ENCODE measurements at places on chromosomes 3 and 15. TPM values are rescaled to one million over a fixed set of nuclear protein-coding genes. Genes with fewer than 3 reads are reported as not detected.

Gene FAM81A
- 4.2 TPM for total RNA-seq

Gene TGM4
- total RNA-seq = not detected

Gene ARGFX
- total RNA-seq = not detected

Gene ANKUB1
- not detected for total RNA-seq

Gene MYH15
- 0.20 TPM for total RNA-seq

Gene EFCAB12
- total RNA-seq = 4.0 TPM

Gene AMOTL2
- 55.6 TPM for total RNA-seq

Gene C15orf39
- 29.5 TPM for total RNA-seq

Gene CLDN18
- not detected for total RNA-seq

Gene CPN2
- total RNA-seq = not detected

Gene FILIP1L
- total RNA-seq = 9.8 TPM

GRCh38 chr3:56557831-56558170 is 826 bp downstream of the CCDC66 start:
- H3K4me3 ChIP-seq = peak overlapping the region; percentile 99
- peaks cover 21% of the 10 kb centered on the region for H3K27me3 ChIP-seq
- no peak overlapping the region for H3K27ac ChIP-seq
- peaks cover 5% of the 10 kb centered on the region for H3K36me3 ChIP-seq
- peaks cover 23% of the 10 kb centered on the region for H3K4me1 ChIP-seq

DNA sequence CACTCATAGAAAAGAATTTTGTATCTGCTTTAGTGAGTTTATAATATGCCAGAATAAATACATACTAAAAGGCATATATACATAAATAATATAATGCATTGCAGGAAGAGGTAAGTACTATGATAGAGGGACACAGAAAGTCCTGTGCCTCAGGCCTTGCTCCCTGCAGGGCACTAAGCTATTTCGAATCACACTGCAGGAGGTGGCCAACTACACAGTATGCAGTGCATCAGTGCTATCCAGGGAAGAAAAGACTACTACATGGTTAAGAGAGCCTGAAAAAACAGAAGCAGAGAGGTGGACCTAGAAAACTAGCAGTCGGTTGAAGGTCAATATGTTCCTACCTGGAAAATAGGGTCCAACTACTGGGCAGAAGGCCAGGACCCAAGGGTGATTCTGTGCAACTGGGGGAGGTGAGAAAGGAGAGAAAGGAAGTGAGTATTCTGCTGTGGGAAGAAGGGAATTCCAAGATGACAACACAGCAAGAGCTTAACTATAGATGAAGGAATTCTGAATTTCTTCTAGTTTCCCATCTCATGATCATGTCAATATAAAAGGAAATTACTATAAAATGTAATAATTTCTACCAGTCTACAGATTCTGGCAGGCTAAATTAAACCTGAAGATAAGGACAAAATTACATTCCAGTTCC is 218.0 kb downstream of the ZBTB20 start:
- no peaks in the 10 kb centered on the region for H3K27me3 ChIP-seq
- peaks cover 4% of the 10 kb centered on the region for H3K36me3 ChIP-seq
- no peak for DNase-seq
- H3K4me1 ChIP-seq = no peaks in the 10 kb centered on the region
- no peak overlapping the region for H3K27ac ChIP-seq

DNA sequence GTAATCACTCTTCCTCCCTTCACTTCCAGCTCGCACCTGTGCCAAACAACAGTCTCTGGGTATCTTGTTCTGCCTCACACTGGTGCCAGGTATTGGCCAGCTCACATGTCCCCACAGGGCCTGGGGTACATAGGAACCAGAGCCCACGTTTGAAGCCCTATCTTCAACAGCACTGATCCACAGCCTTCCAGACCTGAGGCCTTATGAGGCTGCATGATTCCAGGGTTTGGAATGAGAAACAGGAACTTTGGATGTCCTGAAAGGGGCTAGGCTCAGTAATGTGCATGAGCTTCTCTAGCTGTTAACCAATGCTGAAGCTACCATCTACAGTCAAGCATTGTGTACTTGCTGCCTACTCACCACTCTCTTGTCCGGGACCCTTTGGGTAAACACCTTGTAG is 92.4 kb downstream of the GPR156 start:
- H3K4me1 ChIP-seq = no peaks in the 10 kb centered on the region
- no peak overlapping the region for H3K27ac ChIP-seq
- no peak overlapping the region for H3K4me3 ChIP-seq
- no peak for DNase-seq

DNA sequence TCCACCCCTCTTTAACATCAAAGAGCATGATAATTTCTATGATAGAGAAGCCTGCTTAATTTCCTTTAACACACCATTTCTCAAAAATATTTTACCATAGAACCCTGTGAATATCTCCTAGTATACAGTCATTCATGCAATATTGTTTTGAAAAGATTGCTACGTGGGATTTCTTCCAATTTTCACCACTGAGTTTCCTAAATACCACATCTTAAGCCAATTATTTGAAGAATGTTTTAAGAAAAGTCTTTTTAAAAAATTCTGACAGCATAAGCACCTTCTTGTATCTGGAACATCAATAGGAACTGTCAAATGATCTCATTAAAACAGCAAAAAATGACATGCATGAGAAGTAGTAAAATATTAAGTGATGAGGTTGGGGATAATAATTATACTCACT is 1126.7 kb downstream of the TUSC7 start:
- H3K27me3 ChIP-seq = no peaks in the 10 kb centered on the region
- H3K36me3 ChIP-seq = no peaks in the 10 kb centered on the region
- H3K4me3 ChIP-seq = no peak overlapping the region
- H3K4me1 ChIP-seq = peaks cover 10% of the 10 kb centered on the region

DNA sequence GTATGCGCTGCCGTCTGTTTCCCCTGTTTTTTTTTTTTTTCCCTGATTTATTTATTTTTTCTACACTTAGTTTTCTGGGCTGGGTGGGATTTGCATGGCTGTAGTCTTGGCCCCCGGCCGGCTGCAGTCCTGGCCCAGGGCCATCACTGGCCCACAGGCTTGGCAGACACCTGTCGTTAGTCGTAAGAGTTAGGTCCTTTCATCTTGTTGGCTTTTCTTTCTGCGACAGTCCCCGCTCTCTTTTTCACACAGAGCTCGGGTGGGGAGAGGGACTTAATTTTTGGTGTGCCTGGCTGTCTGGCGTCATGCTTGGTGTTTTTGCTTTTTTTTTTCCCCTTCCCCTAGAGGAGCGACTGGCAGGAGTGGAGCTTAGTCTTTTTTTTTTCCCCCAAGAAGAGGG is 183.4 kb downstream of the KLF13 start:
- no peaks in the 10 kb centered on the region for H3K27me3 ChIP-seq
- no peak overlapping the region for H3K4me3 ChIP-seq
- H3K4me1 ChIP-seq = no peaks in the 10 kb centered on the region
- no peak for DNase-seq
- H3K36me3 ChIP-seq = no peaks in the 10 kb centered on the region

GRCh38 chr3:180747805-180748361 is 68.6 kb upstream of the CCDC39 start:
- no peaks in the 10 kb centered on the region for H3K36me3 ChIP-seq
- H3K4me3 ChIP-seq = no peak overlapping the region
- peaks cover 52% of the 10 kb centered on the region for H3K27me3 ChIP-seq
- no peak overlapping the region for H3K27ac ChIP-seq

GRCh38 chr15:94205366-94205765 is 26.0 kb upstream of the MCTP2 start:
- no peak for DNase-seq
- H3K36me3 ChIP-seq = no peaks in the 10 kb centered on the region
- no peak overlapping the region for H3K4me3 ChIP-seq
- H3K27ac ChIP-seq = no peak overlapping the region

DNA sequence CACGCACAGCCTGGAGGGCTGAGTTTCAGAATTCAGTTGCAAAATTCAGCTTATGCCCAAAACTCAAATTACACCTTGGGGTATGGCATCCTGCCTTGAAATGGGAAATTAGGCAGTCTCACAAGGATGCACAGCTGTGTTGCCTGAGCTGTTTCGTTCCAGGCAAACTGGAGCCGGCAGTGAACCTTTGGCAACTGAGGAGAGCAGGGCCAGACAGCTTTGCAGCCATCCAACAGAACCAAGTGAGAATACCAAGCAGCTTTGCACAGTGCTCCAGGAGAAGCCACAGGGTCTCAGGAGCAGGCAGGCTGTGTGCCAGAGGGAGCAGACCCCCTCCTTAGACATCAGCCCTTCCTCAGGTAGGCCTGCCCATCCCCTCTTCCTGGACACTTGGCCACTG is 32.5 kb upstream of the BFSP2 start:
- no peaks in the 10 kb centered on the region for H3K36me3 ChIP-seq
- peaks cover 11% of the 10 kb centered on the region for H3K4me1 ChIP-seq
- H3K4me3 ChIP-seq = no peak overlapping the region
- H3K27ac ChIP-seq = no peak overlapping the region
- no peaks in the 10 kb centered on the region for H3K27me3 ChIP-seq
- DNase-seq = no peak

- H3K4me3 ChIP-seq = no peak overlapping the region
- H3K27me3 ChIP-seq = no peaks in the 10 kb centered on the region
- no peak overlapping the region for H3K27ac ChIP-seq
- DNase-seq = no peak
- peaks cover 2% of the 10 kb centered on the region for H3K36me3 ChIP-seq
These were observed 2.7 kb upstream of the KNSTRN start for GRCh38 chr15:40379853-40380252.

- H3K27ac ChIP-seq = no peak overlapping the region
- no peak overlapping the region for H3K4me3 ChIP-seq
- no peaks in the 10 kb centered on the region for H3K36me3 ChIP-seq
These were observed 26.9 kb downstream of the SENP2 start for GRCh38 chr3:185613016-185613415.

GRCh38 chr3:102449341-102449740 is 14.5 kb downstream of the ZPLD1 start:
- no peak overlapping the region for H3K27ac ChIP-seq
- no peak for DNase-seq
- peaks cover 13% of the 10 kb centered on the region for H3K4me1 ChIP-seq
- H3K36me3 ChIP-seq = no peaks in the 10 kb centered on the region
- no peaks in the 10 kb centered on the region for H3K27me3 ChIP-seq

DNA sequence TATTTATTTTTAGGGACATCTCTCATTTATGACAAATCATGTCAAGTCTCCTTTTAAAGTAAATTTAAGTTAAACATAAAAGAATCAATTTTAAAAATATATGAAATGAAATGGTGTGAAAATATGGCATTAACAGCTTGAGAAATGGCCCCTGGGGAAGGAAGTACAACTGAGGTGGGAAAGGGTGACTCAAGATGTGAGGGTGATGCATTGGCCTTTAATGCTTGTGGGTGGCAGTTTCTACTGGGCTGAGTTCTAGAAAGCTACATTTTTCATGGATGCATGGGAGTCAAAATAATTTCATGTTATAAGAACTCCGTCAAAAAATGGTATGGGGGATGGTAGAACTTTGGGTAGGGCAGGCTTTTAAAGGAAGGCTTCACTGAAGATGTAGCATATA is 708.8 kb upstream of the CFAP20DC start:
- no peaks in the 10 kb centered on the region for H3K27me3 ChIP-seq
- no peak for DNase-seq
- H3K4me3 ChIP-seq = no peak overlapping the region
- no peaks in the 10 kb centered on the region for H3K36me3 ChIP-seq
- H3K27ac ChIP-seq = no peak overlapping the region
- no peaks in the 10 kb centered on the region for H3K4me1 ChIP-seq

GRCh38 chr3:113695786-113696645 is at the start of gene USF3:
Gene USF3 (minus strand): TSS chr3:113696642. CDS start chr3:113674878, 21,764 bp downstream.
- peaks cover 18% of the 10 kb centered on the region for H3K4me1 ChIP-seq
- H3K27ac ChIP-seq = peak within 1 kb of the TSS; percentile 99
- no peaks in the 10 kb centered on the region for H3K27me3 ChIP-seq

- peaks cover 4% of the 10 kb centered on the region for H3K4me1 ChIP-seq
- H3K27me3 ChIP-seq = no peaks in the 10 kb centered on the region
- peaks cover 31% of the 10 kb centered on the region for H3K36me3 ChIP-seq
- no peak overlapping the region for H3K27ac ChIP-seq
- no peak for DNase-seq
These were observed 186.8 kb upstream of the CGNL1 start for GRCh38 chr15:57189466-57189865.

- DNase-seq = no peak
- no peak overlapping the region for H3K4me3 ChIP-seq
- no peaks in the 10 kb centered on the region for H3K27me3 ChIP-seq
- H3K27ac ChIP-seq = no peak overlapping the region
These were observed 102.9 kb downstream of the PDZRN3 start for GRCh38 chr3:73521734-73522336.

GRCh38 chr15:89155656-89156055 is 65.7 kb downstream of the RLBP1 start:
- no peak overlapping the region for H3K4me3 ChIP-seq
- no peak for DNase-seq
- no peaks in the 10 kb centered on the region for H3K4me1 ChIP-seq
- H3K36me3 ChIP-seq = peaks cover 12% of the 10 kb centered on the region

DNA sequence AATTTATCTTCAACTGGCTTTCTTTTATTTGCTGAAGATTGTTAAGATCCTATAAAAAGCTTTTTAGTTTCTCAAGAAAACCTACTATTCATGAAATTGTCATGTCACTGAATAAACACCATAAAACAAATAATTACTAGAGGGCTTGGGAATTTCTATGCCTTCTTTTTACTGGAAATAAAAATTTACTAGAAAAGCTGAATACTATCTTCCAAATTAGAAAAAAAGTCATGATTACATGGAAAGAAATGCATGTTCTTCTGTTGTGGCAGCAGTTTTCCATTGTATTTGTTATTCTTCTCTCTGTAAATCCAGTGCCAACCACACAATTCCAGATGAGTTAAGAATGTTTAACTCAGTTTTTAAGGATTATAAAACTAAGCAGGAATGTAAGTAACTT is 153.8 kb downstream of the RAP2B start:
- H3K27me3 ChIP-seq = no peaks in the 10 kb centered on the region
- no peaks in the 10 kb centered on the region for H3K36me3 ChIP-seq

- peak; percentile 34 for DNase-seq
- H3K27me3 ChIP-seq = no peaks in the 10 kb centered on the region
- no peaks in the 10 kb centered on the region for H3K36me3 ChIP-seq
- no peak overlapping the region for H3K4me3 ChIP-seq
These were observed 14.6 kb downstream of the HDAC11 start for GRCh38 chr3:13494463-13495350.

GRCh38 chr15:100723315-100723801 is 121.0 kb downstream of the ASB7 start:
- H3K36me3 ChIP-seq = no peaks in the 10 kb centered on the region
- no peak overlapping the region for H3K27ac ChIP-seq
- no peaks in the 10 kb centered on the region for H3K27me3 ChIP-seq
- H3K4me3 ChIP-seq = no peak overlapping the region
- peaks cover 13% of the 10 kb centered on the region for H3K4me1 ChIP-seq
- no peak for DNase-seq

GRCh38 chr15:70281811-70282307 is 184.1 kb upstream of the TLE3 start:
- H3K4me1 ChIP-seq = no peaks in the 10 kb centered on the region
- DNase-seq = no peak
- no peak overlapping the region for H3K27ac ChIP-seq
- H3K36me3 ChIP-seq = no peaks in the 10 kb centered on the region
- H3K4me3 ChIP-seq = no peak overlapping the region

All from neural crest cell (in vitro differentiated cells).